Central memory CD4-positive, alpha-beta T cell (primary cell): ENCODE measurements at places on chromosomes 11 and 22.

GRCh38 chr22:46027211-46028105 is 50.5 kb upstream of the WNT7B start:
- DNase-seq: no peak

DNA sequence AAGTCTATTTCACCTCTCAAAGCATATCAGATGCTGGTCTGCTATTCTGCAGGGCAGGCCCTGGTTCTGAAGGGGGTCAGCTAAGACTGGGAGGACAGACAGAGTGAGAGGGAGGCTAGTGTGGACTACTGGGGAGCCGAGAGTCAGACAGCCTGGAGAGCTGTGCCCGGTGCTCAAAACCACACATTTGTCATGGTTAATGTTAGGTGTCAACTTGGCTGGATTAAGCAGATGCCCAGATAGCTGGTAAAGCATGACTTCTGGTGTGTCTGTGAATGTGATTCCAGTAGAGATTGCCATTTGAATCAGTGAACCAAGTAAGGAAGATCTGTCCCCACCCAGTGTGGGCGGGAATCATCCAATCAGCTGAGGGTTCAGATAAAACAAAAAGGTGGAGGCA is 102.6 kb downstream of the SNX19 start:
- DNase-seq: no peak

- DNase-seq: no peak
These were observed 8.2 kb upstream of the SLC37A4 start for GRCh38 chr11:119038884-119039283.

DNA sequence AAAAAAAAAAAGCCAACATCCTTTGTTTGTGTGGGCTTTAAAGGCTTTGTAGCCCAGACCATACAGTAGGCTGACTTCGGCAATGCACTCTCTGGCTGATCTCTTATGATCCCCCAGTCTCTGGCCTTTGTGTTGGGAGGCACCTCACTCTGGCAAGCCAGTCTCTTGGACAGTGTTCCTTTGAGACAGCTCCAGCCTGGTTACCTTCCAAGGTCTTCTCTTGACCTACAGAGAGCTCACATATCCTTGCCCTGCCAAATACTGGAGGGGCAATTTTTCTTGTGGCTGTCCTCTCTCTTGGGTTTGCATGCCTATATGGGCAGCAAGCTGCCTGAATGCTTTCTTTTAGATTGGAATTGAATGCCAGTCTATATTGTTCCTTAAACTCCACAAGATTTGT is 69.8 kb downstream of the SESN3 start:
- no peak for DNase-seq

- no peak for DNase-seq
These were observed 1.3 kb upstream of the TMEM25 start for GRCh38 chr11:118529584-118530175.
